ENCODE measurements at places on chromosomes 16 and 17. TPM values are rescaled to one million over a fixed set of nuclear protein-coding genes. Genes with fewer than 3 reads are reported as not detected.

Gene DNAAF8
- total RNA-seq = 0.70 TPM

Gene ZMYND15
- 0.05 TPM for total RNA-seq

Gene OR4D2
- total RNA-seq = not detected

Gene NOTUM
- total RNA-seq = not detected

Gene GRB7
- total RNA-seq = 0.28 TPM

Gene CDR2L
- total RNA-seq = 23.5 TPM

Gene DNAI2
- total RNA-seq = not detected

Gene TMEM94
- total RNA-seq = 70.6 TPM

Gene MYADML2
- total RNA-seq = not detected

Gene DHX8
- 44.2 TPM for total RNA-seq

DNA sequence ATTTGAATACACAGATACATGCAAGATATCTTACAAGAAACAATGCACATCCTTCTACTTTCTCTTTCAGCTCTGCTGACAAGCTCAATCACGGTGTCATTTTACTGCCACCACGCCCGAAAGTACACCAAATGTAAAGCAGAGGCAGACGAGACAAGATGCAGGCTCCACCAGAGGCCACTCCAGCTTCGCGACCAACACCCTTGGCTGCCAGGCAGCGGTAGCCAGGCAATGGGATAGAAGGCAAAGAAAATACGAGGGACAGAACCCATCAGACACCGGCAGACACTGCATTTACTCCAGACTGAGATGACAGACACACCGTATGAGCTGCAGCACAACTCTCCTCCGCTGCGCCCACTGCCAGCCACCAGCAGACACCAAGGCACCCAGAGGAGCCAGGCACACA, 41.0 kb downstream of the USP22 start:
- no peak for DNase-seq

GRCh38 chr17:64066716-64067115, 46.3 kb upstream of the ICAM2 start:
- DNase-seq = no peak

GRCh38 chr17:15482476-15482875, 15.1 kb upstream of the CDRT4 start:
- DNase-seq = no peak

GRCh38 chr16:30127993-30128392, 5.0 kb upstream of the MAPK3 start:
- DNase-seq = no peak

- DNase-seq = peak; percentile 30
Observed at GRCh38 chr16:50166511-50167500, 13.7 kb downstream of the TENT4B start.

DNA sequence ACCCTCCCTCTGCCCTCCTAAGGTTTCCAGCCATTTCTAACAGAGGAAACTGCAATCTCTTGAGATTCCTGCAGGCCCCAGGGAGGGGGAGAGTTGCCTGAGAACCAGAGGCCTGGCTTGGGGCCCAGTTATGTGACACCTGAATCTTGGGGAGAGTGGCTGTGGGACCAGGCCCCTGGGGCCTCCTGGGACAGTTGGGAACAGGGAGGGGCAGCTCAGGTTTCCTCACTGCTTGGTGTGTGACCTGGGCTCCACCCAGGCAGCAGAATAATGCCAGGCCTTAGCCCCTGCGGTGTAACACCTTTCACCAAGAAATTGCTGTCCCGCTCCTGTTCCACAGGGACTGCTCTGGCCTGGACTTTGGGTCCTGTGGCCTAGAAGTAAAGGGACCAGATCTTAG, 44.3 kb upstream of the CRHR1 start:
- no peak for DNase-seq

DNA sequence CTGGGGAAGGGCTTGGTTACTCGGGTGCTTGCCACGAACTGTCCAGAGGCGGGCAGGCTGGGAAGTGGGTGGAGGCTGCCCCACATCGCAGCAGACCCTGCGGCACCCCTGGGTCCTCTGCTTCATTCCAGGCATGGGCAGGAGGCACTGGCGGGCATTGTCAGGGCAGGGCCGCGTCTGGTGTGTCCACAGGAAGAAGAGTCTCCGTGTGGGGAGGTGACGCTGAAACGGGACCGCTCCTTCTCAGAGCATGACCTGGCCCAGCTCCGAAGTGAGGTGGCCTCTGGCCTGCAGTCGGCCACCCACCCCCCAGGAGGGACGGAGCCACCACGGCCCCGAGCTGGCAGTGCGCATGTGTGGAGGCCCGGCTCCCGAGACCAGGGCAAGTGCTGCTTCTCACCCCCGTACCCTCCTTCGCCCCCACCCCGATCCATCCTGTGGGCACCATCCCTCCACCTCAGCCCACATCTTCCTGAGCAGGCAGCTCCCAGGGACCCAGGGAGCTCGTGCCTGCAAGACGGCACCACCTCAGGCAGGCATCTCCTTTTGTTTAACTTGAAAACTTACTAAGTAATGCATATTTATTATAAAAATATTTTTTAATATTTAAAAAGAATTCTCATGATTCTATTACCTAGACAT, 14.3 kb upstream of the TCF25 start:
- DNase-seq = no peak

- no peak for DNase-seq
Observed at GRCh38 chr16:11740567-11740966, 2.1 kb downstream of the TXNDC11 start.

GRCh38 chr16:20763461-20764232, at the start of gene ACSM3:
TSS of gene ACSM3 (plus strand) at chr16:20764014. CDS start at chr16:20770035, 6,021 bp downstream.
- DNase-seq = peak; percentile 39

- no peak for DNase-seq
Observed at GRCh38 chr16:25158401-25158800, 46.9 kb downstream of the LCMT1 start.

GRCh38 chr16:62764572-62764971, 728.3 kb upstream of the CDH8 start:
- no peak for DNase-seq

DNA sequence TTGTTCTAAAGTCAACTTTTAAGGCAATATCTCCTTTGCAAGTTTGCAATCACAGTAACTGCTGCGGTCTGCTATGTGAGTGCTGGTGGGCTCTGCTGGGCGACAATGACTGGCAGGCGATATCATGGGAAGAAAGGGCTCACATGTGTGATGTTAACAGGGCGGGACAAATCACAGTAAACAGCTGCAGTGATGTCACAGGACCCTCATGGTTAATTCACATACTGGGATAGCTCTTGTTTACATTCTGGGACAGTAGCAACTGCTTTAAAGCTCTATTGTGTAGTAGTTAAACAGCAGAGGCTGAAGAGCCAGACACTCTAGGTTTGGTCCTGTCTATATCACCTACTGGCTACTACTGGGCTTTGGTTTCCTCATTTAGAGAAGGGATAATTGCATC, 257.2 kb upstream of the ASIC2 start:
- no peak for DNase-seq

DNA sequence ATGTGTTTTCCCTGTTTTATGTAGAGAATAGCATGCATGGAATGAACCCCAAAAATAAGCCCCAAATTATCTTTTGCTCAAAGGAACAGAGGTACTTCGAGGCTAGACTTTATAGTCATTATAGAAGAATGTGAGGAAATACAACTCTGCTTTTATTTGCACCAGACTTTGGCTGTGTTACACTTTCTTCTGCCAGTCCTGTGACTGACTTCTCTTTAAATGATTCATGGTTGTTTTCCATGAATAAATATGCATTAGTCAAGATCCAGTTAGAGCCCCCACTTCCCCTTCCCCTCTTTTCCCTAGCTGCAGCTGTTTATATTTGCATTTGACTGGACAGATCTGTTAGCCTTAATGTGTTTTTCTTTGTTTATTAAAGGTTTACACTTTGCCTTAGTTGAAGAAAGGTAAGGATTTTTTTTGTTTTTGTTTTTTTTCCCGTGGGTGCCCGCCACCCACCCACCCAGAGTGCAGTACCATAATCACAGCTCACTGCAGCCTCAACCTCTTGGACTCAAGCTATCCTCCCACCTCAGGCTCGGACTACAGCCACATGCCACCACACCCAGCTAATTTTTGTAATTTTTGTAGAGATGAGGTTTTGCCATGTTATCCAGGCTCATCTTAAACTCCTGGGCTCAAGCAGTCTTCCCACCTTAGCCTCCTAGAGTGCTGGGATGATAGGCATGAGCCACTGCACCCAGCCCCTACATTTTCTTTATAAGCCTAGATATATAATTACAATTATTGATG, 152.6 kb downstream of the CYB561 start:
- peak; percentile 58 for DNase-seq

DNA sequence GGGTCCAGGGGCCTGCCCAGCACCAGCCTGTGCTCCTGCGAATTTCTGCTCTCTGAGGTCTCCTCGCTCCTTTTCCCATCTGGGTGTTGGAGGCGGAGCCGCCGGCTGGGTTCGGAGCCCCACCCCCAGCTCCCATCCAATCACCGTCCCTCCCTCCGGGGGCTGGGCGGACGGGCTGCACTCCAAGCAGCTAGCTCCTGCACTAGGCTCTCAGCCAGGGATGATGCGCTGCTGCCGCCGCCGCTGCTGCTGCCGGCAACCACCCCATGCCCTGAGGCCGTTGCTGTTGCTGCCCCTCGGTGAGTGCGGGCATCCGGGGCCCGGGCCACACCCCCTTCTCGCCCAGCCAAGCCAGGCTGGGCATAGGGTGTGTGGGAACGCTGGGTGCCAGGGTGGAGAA, at the start of gene NRN1L:
TSS of gene NRN1L (plus strand) at position 202 of the 400 bp plus-strand sequence. CDS start at position 221, 19 bp downstream.
- peak; percentile 51 for DNase-seq

DNA sequence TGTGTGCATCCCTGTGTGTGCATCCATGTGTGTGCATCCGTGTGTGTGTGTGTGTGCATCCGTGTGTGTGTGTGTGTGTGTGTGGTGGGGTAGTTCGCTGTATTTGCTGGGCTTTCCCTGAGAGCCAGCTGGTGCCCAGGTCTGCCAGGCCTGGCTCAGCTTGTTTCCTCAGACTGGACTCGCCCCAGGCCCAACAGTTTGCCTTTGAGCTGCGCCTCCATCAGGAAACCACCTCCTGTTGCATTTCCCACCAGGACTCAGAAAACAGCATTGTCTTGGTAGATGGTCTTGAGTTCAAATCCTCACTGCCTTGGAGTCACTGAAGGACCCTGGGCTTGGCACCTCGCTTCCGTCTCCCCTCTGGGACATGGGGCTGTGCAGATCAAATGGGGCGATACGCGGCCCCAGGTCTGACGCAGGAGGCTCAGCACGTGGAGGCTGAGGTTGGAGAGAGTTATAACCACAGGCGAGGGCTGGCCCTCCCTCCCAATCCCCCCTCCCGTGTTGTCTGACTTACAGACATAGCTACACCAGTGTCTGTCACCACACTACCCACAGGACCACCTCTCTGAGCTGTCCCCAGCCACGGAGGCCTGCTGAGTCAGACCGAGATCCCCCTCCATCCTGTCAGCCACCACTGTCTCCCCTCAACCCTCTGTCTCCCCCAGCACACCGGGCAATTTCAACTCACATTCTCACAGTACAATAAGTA, 4.7 kb downstream of the ITGAE start:
- DNase-seq = no peak

- DNase-seq = no peak
Observed at GRCh38 chr17:59812139-59812538, 80.6 kb downstream of the TUBD1 start.

DNA sequence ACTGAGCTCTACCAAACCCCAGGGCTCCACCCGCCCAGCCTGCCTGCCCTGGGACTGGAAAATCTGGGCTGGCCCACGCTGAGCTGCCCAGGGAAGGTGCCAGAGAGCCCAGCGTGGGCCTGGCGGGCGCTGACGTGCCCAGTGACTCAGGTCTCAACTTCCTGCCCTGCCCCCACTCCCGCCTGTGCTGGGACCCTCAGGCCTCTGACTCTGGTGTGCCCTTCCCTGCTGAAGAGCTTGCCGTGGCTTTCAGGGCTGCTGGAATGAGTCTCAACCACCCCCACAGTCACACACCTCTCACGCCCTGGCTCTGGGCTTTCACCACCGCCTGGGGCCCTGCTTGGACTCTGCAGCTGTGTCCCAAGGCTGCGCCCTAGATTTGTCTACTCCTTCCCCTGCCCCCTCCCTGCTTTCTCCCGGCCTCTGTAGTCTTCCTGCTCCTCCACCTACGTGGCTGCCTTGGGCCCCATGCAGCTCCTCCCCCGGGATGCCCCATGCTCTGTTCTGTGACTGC, 10.4 kb downstream of the LLGL1 start:
- peak; percentile 80 for DNase-seq

- DNase-seq = no peak
Observed at GRCh38 chr16:67504031-67505021, 21.0 kb upstream of the AGRP start.

DNA sequence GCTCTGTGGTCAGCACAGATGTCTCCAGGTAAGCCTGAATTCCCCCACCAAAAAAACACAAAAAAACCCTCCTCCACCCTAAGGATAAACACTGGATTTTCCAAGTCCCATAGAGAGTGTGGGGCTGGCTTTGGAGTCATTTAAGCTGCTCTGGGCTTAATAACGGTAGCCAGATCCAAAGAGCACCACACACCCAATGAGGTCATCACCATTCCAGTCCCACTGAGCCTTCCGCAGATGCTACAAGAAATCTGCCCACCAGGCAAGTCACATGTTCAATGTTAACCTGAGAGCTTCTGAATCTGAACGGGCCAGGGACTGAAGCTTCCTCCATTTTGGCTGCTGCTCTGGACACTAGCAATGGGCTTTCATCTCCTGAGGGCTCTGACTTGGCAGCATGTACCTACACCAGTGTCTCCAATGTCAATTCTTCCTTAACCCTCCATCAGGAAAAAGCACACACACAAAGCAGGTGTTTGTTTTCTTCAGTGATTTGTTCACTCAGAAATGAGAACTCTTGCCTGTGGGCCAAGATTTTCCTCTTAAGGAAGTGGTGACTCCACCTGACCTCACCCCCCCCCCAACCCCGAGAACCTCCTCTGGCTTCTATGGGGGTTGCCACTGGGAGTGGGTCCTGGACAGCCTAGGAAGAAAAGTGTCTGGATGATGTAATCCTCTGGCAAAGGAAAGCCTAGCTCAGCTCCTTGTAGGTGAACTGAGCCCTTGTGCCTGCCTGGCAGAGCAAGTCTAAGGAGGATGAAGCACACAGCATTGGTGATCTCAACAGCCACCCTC, 220.1 kb downstream of the FOXL1 start:
- peak; percentile 65 for DNase-seq

GRCh38 chr16:15053904-15054303, 2.0 kb downstream of the NTAN1 start:
- DNase-seq = no peak

DNA sequence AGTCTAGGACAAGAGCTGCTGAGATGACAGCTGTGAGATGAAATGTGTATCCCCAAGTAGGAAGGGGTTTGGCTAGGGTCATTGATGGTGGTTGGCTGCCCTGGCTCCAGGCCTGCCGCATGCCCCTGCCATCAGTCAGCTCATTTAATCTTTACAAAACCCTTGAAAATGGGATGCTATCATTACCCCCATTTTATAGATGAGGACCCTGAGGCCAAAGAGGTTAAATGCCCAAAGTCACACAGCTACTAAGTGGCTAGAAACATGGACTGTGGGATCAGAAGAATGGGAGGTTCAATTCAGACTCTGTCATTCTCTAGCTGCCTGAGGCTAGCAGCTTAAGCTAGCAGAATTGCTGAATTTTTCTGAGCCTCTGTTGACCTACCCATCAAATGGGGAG, 198.8 kb downstream of the MAF start:
- no peak for DNase-seq

DNA sequence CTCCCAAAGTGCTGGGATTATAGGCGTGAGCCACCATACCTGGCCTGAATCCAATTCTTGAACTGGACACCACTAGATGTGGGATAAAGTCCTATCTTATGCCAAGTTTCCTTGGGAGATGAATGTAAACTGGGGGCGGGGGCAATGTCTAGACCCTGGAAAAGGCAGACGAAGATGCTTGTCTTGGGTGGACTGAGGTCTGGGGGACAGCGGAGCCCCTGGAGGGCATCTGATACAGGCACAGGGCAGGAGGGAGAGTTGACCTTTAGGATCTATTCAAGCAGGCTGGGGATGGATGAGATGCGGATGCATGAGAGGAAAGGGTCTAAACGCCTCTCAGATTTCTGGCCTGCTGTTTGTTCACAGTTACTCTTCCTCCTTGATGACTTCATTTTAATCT, 11.7 kb downstream of the C1QTNF1 start:
- no peak for DNase-seq
